Glomerular endothelial cell (primary cell): ENCODE measurements at places on chromosomes 7 and 10.

DNA sequence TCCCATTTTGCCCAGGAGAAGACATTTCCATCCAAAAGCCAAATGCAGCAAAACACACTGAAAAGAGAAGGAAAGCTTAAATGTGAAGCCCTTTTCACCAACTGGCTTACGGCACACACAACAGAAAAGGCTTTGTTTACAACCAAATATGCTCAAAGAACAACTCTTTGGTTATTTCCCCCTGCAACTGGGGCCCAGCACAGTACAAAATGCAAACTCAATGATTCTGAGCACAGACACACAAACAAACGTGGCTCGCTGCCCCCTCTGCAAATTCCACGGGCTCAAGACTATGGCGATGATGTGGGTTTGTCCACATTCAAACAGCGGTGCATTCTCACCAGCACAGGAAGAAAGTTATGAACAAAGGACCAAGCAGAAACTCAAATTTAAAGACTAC, 5.3 kb downstream of the CPXM2 start:
- DNase-seq: no peak

- no peak for DNase-seq
Observed at GRCh38 chr10:58399410-58399809, 14.2 kb downstream of the TFAM start.

DNA sequence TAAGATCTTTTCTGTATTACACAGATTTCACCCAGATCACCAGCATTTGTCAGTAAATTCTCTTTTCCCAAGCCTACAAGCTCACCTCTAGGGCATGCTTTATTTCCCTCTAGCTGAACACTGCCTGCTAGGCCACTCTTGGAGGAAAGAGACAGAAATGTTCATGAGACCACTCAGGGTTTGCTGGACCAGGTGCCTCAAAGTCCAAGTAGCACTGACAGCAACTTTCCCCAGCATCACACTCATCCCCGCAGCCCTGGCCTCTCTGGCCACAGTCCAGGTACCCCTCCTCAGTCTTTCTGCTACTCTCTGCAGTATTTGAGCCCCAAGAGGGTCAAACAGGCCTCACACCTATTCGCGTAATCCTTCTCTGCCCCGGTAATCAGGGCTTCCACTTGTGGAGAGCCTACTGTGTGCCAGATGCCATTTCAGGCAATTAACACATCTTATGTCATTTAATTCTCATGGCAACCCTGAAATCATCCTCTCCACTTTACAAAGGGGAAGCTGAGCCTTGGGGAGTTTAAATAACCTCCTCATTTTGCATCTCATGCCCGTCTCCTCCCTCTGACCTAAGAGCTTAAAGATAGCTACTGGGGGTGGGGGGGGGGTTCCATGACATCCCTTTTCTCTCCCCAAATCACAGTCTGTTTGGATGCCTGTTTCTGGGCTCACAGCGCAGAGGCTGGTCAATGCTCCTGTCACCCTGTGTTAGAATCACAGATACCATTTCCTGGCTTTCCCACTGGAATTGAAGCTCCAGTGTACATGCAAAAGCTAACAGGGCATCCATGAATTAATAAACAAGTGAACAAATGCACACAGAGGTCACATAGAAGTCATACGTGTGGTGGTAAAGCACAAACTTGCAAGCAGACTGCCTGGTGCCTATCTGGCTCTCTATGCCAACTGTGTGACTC, 88.5 kb downstream of the PRLHR start:
- DNase-seq: no peak

GRCh38 chr7:7257899-7258692, 75.8 kb downstream of the C1GALT1 start:
- no peak for DNase-seq

DNA sequence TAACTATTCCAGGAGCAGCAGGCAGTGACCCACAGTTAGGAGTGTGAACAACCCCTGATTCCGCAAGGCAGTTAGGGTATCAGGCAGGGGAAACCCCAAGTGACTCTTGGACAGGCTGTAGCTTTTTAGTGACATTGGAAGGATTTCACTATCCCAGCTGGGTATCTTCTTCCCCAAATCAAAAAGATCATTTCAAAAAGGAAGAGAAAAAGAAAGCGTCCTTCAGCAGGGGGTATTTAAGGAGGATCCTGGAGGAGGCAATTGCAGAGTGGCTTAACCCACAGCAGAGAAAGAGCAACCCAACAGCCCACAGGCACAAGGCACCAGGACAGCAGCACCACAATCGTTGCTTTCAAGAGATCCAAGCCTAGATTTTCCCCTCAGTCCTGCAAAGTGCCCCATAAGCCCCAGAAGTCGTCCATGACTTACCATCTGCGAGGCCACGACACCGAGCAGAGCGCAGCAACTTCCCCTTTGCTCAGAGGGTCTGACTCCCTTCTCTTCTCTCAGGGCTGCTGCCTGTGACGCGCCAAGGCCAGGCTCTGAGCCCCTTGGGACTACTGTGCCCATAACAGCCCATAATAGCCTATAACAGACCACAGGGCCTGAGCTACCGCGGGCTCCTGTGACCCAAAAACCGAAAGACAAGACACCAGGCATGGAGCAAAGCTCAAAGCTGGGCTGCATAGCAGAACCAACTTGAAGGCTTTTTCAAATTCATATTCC, 19.8 kb downstream of the PIK3AP1 start:
- DNase-seq: no peak

GRCh38 chr7:3439333-3440030, 138.4 kb downstream of the SDK1 start:
- DNase-seq: no peak

DNA sequence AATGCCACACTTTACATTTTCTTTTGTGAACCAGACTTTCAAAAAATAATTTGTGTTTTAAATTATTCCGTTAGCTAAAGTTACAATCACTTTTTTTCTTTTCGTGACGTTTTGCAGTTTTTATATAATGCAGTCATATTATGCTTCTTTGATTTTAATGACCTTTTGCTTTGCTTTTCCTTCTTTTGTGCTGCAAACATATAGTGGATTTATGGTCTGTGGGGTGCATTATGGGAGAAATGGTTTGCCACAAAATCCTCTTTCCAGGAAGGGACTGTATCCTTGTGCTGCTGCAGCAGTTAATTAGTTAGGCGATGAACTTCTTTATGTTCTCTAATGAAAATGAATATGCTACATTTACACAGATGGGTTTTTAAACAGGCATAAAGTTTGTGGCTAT, 117.4 kb downstream of the MAPK8 start:
- no peak for DNase-seq

- DNase-seq: no peak
Observed at GRCh38 chr7:100490483-100491191, 6.9 kb downstream of the NYAP1 start.

GRCh38 chr10:17644485-17644943, 563 bp downstream of the STAM start:
- no peak for DNase-seq

DNA sequence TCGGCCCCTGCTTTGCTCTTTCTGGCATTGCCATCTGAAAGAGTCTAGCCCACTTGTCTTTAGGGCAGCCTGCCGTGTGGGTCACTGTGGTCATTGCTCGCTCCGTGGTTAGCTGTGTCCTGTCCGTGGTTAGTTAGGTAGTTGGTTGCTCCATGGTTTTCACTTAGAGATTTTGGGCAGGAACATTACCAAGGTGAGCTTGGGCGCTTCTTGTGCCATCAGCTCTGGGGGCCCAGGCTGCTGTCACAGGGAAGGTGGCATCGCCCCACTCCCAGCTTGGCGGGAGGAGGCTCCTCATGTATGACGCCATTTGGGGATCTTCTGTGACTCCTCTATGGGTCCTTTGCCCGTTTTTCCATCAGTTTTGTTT, 53.1 kb downstream of the INPP5A start:
- DNase-seq: no peak

GRCh38 chr10:10745291-10745690, 272.4 kb upstream of the CELF2 start:
- no peak for DNase-seq

- DNase-seq: no peak
Observed at GRCh38 chr10:129438024-129438423, 29.0 kb upstream of the MGMT start.

GRCh38 chr7:103120362-103120761, 28.5 kb downstream of the NAPEPLD start:
- no peak for DNase-seq

GRCh38 chr10:99917963-99918825, 91.6 kb downstream of the DNMBP start:
- DNase-seq: no peak

- no peak for DNase-seq
Observed at GRCh38 chr10:120505866-120506265, 48.8 kb downstream of the PLPP4 start.

GRCh38 chr10:99711129-99711719, 20.7 kb downstream of the COX15 start:
- peak; percentile 33 for DNase-seq

GRCh38 chr7:133941496-133941895, 185.6 kb upstream of the LRGUK start:
- DNase-seq: no peak

DNA sequence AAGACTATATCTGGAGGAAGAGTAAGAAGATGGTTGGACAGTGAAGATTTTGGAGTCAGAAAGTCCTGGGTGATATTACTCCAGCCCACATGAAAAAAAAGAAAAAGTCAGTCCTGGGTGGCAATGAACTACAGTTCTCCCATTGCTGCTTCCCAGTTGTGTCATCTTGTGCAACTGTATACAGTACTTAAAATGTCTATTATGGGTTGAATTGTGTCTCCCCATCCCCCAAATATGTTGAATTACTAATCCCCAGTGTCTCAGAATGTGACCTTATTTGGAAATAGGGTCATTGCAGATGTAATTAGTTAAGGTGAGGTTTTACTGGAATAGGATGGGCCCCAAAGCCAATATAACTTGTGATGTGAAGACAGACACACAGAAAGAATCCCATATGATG, 15.6 kb downstream of the SEC23IP start:
- no peak for DNase-seq

- no peak for DNase-seq
Observed at GRCh38 chr10:123154711-123155505, 706 bp downstream of the BUB3 start.

DNA sequence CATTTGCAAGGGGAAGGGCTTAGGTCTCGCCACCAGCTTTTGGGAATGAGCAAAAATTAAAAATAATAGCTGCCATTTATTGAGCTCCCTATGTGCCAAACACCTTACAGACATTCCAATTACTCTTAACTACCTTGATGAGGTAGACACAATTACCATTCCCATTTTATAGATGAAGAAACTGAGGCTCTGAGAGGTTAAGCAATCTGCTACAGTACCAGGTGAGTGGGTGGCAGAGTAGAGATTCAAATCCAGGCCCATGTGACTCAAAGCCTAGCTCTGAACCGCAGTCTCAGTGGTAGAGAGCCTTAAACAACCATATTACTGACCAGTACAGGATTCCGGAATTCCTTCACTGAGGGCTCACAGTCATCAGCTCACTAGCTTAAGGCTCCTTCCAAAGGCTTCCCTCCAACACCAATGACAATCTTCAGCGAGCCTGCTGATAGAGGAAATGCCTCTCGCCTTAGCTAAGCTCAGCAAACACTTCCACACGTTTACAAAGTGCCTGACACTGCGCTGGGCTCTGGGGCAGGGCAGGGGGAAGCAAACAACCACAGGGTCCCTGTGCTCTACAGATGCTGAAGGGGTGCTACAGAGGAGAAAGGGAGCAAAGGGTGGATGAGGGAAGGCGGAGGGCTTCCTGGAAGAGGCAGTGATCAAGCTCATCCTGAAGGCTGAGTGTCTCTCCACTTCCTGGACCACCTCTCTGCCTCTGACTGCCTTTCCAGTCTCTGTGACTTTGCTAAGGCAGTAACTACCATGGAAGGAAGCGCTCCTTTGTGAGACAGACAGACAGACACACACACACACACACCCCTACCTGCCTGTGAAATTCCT, 7.4 kb downstream of the LRRC20 start:
- no peak for DNase-seq

DNA sequence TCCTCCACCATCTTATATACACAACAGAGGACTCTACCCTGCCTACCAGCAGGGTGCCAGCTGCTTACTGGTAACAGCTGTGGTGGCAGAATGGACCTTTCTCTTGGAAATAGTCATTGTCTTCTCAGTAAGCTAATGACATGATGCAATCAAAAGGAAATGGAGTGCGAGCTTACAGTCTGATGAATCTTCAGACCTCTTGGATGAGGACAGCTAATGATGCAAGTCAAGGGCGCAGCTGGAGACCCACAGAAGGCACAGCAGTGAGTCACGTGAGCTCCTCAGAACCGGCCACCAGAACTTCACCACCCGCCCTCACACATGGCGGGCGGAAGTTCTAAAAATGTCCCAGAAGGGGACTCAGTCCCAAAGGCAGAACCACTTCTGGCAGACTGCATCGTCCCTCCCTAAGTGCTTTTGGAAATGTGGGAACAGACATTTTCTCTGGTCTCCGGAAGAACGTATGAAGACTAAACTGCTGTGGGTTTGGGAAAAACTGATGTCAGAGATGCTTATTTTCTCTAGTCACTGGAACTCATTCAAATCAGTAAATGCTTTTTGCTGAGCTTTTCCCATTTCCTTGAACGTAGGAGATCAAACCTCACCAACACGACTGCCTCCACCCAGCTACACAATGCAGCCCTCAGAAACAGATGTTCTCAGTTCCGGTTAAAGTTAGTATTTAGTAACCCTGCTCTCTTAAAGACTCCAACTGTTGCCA, 96.4 kb downstream of the FAS start:
- no peak for DNase-seq

GRCh38 chr10:96319754-96320474, 15.7 kb downstream of the DNTT start:
- DNase-seq: no peak

GRCh38 chr7:64625114-64626082, 40.5 kb upstream of the ZNF107 start:
- no peak for DNase-seq

GRCh38 chr7:114303301-114303700, 111.3 kb upstream of the FOXP2 start:
- no peak for DNase-seq

- no peak for DNase-seq
Observed at GRCh38 chr7:117085769-117086463, 132.6 kb downstream of the ST7 start.

- peak; percentile 31 for DNase-seq
Observed at GRCh38 chr10:112471878-112472487, 25.0 kb downstream of the VTI1A start.

GRCh38 chr7:89988074-89988473, 166.2 kb upstream of the STEAP1 start:
- no peak for DNase-seq

DNA sequence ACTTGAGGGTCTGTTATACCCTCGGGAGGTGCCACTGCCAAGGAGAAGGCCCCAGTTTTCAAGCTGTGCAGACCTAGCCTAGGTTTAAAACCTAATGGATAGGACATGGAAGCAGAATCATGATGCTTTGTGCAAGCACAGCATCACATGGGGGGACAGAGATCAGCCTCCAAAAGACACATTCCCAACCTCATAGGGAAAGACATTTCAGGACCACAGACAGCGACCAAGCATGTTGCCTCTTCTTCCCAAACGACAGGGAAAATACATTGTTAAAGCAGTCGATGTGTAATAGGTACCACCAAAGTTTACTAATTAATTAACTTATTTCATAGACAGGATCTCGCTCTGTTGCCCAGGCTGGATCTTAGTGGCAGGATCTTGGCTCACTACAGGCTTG, 573.9 kb downstream of the TCERG1L start:
- no peak for DNase-seq

- no peak for DNase-seq
Observed at GRCh38 chr7:138299066-138299465, 161.0 kb upstream of the TRIM24 start.

- no peak for DNase-seq
Observed at GRCh38 chr7:142908921-142909890, 23.7 kb upstream of the TRPV6 start.
